ENCODE measurements at places on chromosomes 1 and 21. TPM values are rescaled to one million over a fixed set of nuclear protein-coding genes. Genes with fewer than 3 reads are reported as not detected.
A peak's percentile ranks its signal among the peaks of the same experiment; 100 is the strongest.

GRCh38 chr1:68198752-68199151, 33.6 kb downstream of the WLS start:
- DNase-seq, result peak; percentile 57

- DNase-seq, result no peak
Measured at GRCh38 chr1:70429219-70429618, 18.2 kb downstream of the CTH start.

The RAB29 gene
- total RNA-seq, result 28.2 TPM

The LCE1A gene
- total RNA-seq, result not detected

The CCT3 gene
- total RNA-seq, result 284 TPM

The BMP8A gene
- not detected for total RNA-seq

Measured in fibroblast of the aortic adventitia (primary cell).